GM18507 (cell line): ENCODE measurements at places on chromosomes 7 and 10.

- DNase-seq, result no peak
Observed at GRCh38 chr10:49164559-49165188, 23.5 kb downstream of the TMEM273 start.

GRCh38 chr10:50316174-50316573 is 64.9 kb upstream of the ASAH2 start:
- DNase-seq, result no peak

DNA sequence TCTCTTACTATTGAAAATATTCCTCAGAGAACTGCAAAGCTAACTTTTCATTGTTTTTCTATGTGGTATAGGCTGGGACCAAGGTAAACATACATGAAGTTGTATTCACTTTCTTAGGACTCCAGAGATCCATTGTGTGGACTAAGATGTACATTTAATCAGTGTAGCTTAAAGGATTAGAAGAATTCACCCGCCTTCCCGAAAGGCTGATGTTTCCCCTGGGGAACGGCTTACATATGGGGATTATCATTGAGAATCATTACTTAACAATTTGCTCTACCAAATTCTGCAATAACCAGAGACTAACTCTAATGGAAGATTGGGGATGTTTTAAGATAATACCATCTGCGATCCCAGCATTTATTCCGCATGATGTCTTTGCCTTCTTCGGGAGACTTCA is 257.1 kb upstream of the KIAA1217 start:
- no peak for DNase-seq

DNA sequence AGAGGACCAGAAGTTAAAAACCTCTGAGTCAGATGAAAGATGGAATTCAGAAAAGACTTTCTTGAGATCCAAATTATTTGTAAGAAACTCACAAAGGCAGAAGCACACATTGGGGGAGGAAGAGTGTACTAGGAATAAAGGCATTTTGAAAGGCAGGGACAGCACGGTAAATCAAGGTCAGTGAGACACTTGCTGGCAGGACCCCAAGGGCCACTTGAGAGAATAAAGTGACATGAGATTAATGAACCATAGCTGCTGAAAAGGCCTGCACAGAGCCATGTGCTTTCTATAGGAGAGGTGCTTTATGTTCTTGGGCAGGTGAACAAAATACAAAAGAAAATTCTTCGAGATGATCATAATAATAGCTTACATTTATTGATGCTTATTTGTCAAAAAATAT is 929.9 kb upstream of the MBL2 start:
- no peak for DNase-seq

GRCh38 chr7:106744563-106745091 is 83.7 kb upstream of the CCDC71L start:
- no peak for DNase-seq

- DNase-seq, result no peak
Observed at GRCh38 chr10:59907918-59908807, 1.8 kb upstream of the CCDC6 start.

DNA sequence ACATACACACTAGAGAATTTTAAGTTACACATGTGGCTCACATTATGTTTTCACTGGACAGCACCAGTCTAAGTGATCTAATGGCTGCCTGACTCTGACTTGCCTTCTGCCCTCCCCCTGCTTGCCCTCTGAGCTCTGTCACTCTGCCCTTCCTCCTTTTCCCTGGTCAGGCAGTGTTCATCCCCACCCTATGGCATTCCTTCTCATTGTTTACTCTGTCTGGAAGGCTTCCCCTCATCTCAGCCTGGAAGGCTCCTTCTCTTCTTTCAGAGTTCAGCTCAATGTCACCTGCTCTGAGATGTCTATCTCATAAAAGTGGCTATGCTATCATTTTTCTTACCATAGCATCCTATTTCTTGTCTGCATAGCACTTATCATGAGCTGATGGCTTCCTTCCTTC is 305.7 kb downstream of the BMPER start:
- DNase-seq, result no peak

DNA sequence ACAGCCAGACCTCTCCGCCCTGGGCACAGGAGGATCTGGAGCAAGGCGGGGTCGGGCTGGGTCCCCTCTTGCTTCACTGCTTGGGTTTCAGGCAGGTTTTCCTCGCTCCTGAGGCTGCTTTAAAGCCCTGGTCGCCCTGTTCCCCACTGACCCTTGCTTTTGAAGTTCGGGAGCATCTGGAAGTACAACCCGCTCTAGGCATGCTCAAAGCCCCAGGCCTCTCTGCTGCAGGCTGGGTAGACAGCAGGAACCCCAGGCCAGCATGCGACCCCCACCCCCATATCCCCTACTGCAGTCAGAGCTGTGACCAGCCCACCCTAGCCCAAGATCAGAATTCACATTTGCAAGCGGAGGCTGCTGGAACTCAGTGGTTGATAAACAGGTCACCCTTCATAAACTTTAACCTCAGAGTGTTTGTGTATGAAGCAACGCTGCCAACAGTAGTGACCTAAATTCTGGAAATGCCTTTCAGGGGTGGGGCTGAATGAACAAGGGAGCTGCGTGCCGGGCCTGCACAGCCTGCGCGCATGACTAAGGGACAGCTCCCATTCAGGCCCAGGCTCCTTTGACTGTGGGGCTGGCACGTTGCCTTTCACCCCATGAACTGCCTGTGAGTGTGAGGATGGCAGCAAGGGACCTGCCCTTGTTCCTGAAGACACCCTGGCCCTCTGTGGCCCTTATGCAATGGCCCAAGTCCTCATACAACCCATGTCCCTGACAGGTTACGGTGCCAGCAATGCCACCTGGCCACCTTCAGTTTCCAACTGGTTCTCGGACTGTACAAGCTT is 52.5 kb downstream of the PROSER2 start:
- no peak for DNase-seq
